ENCODE measurements at places on chromosomes 16 and 17. TPM values are rescaled to one million over a fixed set of nuclear protein-coding genes. Genes with fewer than 3 reads are reported as not detected.

The CCDC43 gene
- total RNA-seq = 39.1 TPM

The KRT25 gene
- total RNA-seq = not detected

The CBX8 gene
- 8.4 TPM for total RNA-seq

The NSRP1 gene
- total RNA-seq = 7.2 TPM

The CTRB2 gene
- total RNA-seq = not detected

The TP53TG3 gene
- total RNA-seq = not detected

The PSMD12 gene
- 53.5 TPM for total RNA-seq

The RPL26 gene
- total RNA-seq = 3,834 TPM

The NPIPB5 gene
- 99.7 TPM for total RNA-seq

The MAP2K6 gene
- total RNA-seq = 39.9 TPM

The KRT9 gene
- total RNA-seq = not detected

The ZG16B gene
- total RNA-seq = 0.47 TPM

The HOXB4 gene
- total RNA-seq = not detected
